ENCODE measurements at places on chromosomes 5 and 9. TPM values are rescaled to one million over a fixed set of nuclear protein-coding genes. Genes with fewer than 3 reads are reported as not detected.

The GRIA1 gene
- total RNA-seq, result not detected

The ARSI gene
- total RNA-seq, result not detected

DNA sequence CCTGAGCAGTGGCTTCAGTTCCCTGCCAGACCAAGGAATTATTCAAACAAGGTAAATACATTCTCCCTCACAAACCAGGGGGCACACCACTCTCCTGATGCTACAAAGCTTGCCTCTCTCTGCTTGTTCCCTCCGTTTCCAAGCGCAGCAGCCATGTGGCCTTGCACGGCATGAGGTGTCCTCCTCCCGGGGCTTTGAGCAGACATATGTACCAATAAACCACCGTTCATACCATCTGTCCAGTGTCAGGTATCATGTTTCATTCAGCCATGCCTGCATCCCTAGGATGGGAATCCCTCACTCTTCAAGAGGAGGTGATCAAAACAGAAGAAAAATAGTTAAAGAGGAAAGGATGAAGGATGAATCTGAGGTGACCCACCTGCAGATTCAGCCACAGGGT, 282.7 kb downstream of the ENC1 start:
- DNase-seq, result no peak

DNA sequence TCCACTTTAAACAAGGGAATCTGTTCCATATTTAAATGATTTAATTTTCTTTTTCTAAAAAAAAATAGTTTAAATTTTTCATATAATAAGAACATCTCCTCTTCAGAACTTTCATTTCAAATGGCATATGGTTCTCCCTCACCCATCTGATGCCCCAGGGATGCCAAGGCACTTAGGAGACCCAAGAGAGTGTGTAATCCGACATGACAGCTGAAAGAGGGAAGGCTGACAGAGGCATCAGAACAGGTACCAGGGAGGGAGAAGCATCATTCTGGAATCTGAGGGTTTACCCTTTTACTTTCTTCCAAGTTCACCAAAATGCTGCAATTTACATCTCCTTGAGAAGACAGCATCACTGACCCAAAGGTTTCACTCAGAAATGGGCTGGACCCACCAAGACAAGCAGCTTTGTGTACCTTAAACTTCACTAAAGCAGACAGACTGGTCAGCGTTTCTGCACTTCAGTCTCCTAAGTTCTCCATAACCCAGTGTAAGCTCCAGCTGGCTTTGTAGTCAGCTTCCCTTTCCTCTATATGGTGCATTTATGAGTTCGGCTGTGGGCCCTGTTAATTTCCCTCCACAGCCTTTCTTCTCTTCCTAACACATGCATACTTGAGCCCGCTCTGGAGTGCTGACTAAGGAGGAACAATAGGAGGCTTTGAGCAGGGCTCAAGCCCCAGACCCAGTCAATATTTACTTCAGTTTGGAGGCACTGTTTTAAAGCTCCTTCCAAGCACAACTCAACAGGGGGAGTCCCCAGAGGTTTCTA, 17.7 kb downstream of the EFNA5 start:
- DNase-seq, result no peak

DNA sequence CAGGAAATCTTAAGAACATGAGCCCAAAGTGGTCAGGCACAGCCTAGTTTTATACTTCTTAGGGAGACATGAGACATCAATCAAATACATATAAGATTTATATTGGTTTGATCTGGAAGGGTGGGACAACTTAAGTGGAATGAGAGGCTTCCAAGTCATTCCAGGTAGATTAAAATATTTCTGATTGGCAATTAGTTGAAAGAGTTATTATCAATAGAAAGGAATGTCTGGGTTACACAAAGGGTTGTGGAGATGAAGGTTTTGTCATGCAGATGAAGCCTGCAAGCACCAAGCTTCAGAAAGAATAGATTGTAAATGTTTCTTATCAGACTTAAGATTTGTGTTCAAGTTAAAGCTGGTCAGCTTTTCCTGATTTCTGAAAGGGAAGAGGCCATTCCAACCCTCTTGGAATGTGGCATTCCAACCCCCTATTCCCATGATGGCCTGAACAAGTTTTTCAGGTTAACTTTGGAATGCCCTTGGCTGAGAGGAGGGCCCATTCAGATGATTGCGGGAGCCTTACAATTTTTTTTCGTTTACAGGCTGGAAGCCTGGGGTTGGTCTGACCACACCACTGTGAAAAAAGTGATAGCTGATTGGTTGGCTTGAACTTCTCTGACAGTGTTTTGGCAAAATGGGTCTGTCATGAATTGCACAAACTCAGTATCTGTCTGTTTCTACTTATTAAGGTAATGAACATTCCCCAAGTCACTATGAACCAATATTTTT, 245.6 kb upstream of the RAI14 start:
- DNase-seq, result no peak

DNA sequence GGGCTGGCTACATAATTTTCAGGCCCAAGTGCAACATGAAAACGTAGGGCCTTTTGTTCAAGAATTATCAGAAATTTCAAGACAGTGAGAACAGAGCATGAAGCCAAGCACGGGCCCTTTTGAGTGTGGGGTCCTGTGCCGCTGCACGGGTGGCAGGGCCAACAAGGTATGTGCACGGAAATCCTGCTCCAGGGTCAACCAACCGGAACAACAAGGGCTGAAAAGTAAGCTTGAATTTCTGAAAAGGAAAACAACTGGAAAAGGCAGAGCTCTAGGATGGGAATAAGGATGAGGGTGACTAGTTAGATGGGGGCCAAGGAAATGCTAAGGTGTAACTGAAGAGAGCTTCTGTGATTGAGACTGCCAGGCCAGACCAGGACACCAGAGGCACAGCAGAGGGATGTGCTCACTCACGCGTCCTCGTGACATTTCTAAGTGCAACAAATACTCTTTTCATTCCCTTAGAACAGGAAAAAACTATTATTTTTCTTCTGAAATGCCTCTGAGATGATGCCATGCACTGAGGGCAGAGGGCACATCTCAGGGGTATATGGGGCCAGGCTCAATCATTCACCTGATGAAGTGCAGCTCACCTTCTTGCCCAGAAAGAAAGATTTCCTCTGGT, 80.6 kb upstream of the LRRTM2 start:
- no peak for DNase-seq

GRCh38 chr9:5617749-5618148, 11.2 kb upstream of the RIC1 start:
- no peak for DNase-seq

- no peak for DNase-seq
Measured at GRCh38 chr9:102445906-102446305, 549.2 kb upstream of the CYLC2 start.

DNA sequence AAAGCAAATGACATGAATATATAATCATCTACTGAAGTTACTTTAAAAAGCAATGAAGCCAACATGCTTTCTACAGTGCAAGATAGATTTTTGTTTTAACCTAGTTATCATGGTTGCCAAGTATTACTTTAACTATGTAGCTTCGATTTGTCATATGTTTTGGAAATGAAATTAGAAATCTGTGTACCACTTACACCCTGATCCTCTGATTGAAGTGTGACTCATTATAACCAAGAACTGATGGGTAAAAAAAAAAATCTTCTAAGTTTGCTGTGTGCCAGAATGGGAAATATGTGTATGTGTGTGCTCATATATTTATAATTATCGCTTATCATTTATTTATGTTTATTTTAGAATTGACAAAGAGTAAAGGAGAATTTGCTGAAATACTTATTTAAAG, 9.1 kb upstream of the CDC42SE2 start:
- DNase-seq, result no peak

Measured in activated T-cell treated with anti-CD3 and anti-CD28 coated beads, Interleukin-2, amount 50 U/mL, for 72 hours (primary cell).